Astrocyte of the spinal cord (primary cell): ENCODE measurements at places on chromosomes 13 and 19.
A peak's percentile ranks its signal among the peaks of the same experiment; 100 is the strongest.

DNA sequence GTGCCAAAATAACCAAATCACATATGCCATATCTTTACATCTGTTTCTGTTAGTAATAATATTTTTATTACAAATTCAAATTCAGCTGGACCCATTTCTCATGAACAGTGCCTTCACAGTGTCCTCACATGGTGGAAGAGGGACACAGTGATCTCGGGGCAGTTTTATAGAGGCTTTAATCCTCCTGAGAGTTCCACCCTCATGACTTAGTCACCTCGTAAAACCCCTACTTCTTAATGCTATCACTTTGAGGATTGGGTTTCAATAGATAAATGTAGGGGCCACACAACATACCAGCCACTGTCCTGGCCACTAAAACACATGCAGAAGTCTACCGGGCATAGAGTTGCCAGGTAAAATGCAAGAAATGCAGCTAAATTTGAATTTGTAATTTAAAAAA lies 201.5 kb downstream of the MYO16 start:
- no peak for DNase-seq

- DNase-seq: no peak
Measured at GRCh38 chr19:17841371-17841809, 6.4 kb downstream of the JAK3 start.

- DNase-seq: peak; percentile 100
Measured at GRCh38 chr13:110869805-110870706, 44.8 kb downstream of the ANKRD10 start.

- peak; percentile 15 for DNase-seq
Measured at GRCh38 chr19:53511933-53512374, 26.0 kb upstream of the ZNF331 start.

DNA sequence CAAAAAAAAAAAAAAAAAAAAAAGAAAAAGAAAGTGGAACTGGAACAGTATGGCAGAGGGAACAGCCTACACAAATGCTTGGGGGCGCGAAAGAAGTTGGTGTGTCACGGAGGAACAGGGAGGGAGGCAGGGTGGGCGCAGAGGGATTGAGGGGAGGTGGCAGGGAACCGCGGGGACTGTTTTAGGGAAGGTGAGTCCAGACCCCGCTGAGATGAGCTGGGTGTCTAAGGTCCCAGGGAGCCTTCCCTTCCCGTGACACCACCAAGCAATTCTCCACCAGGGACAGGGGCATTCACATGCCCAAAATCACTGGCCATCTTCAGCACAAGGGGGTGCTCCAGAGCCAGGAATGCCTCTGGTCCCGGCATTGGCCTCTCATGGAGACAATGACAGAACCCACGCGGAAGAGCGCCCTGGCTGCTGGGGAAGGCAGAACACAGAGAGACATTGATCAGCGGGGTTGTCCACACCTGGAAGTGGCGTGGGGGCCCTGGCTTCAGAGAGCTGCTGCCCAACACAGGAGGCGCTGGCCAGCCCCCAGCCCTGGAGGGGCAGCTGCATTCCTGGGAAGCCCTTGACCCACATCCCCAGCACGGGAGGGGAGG lies 6.9 kb downstream of the PEAK3 start:
- peak; percentile 53 for DNase-seq

DNA sequence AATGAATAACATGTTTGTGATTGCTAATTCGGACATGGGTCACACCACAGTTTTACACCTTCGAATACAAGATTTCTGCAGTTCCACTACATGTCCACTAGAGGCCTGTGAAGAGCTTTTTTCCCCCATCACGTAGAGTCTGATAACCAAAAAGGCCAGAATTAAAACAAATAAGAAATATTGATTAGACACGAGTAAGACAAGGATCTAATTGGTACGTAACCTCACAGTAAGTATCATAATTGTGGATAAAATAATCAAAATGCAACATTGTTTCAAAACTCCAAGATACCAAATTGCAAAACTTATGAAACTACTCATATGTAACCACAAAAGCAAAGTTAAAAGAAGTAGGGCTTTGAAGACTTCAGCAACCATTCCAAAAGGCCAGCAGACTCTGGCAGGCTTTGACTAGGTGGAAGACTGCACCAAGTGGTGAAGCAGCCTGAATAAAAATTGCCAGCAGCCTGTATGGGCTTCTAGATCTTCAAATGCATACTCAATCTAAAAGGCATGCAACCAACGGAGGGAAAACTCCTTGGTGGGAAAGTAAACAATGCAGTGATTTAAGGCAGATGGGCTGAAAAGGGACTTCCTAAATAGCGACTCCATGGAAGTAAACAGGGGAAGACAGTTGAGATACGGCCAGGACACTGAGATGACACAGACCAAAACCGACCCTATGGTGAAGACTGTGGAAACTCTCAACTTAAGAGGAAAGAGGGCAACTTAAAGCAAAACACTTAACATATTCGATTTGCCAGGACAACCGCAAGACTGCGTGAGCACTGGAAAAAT lies 56.7 kb downstream of the STARD13 start:
- DNase-seq: peak; percentile 85

GRCh38 chr19:46970815-46971214 lies 48.8 kb upstream of the NPAS1 start:
- DNase-seq: peak; percentile 42

GRCh38 chr13:28743020-28743419 lies 24.2 kb upstream of the SLC46A3 start:
- no peak for DNase-seq

DNA sequence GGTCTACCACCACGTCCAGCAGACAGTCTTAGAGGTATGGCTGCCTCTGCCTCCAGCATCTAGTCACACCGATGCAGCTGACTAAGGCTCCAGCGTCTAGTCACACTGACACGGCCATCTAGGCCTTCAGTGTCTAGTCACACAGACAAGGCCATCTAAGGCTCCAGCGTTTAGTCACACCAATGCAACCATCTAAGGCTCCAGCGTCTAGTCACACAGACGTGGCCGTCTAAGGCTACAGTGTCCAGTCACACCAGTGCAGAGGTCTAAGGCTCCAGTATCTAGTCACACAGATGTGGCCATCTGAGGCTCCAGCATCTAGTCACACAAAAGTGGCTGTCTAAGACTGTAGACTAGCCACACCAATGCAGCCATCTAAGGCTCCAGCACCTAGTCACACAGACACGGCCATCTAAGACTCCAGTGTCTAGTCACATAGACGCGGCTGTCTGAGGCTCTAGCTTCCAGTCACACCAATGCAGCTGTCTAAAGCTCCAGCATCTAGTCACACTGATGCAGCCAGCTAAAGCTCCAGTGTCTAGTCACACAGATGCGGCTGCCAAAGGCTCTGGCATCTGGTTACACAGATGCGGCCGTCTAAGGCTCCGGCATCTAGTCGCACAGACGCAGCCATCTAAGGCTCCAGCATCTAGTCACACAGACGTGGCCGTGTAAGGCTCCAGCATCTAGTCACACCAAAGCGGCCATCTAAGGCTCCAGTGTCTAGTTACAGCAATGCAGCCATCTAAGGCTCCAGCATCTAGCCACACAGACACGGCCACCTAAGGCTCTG lies 55.1 kb downstream of the KLF2 start:
- DNase-seq: no peak

GRCh38 chr19:33497131-33497777 lies 24.3 kb downstream of the PEPD start:
- DNase-seq: no peak

- peak; percentile 42 for DNase-seq
Measured at GRCh38 chr13:31538067-31539042, 201.0 kb upstream of the RXFP2 start.

GRCh38 chr19:18807861-18808331 lies 16.8 kb upstream of the COMP start:
- DNase-seq: no peak

- DNase-seq: no peak
Measured at GRCh38 chr19:3698386-3698950, 1.8 kb downstream of the PIP5K1C start.

- peak; percentile 49 for DNase-seq
Measured at GRCh38 chr13:25249001-25249543, 38.2 kb downstream of the MTMR6 start.

DNA sequence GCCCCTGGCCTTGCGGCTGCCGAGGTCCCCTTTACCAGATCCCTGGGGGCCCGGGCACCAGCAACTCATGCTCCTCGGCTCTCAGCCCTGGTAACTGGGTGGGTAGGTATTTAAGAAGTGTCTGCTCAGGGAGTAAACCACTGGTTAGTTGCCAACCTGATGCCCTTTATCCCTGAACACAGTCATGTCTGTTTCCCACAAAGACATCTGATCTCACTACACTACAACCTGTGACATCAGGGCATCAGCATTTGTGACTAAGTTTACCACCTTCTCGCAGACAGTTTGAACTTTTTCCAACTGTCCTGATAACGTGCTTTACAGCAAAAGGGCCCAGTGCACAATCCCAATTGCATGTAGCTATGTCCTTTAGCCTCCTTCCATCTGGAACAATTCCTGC lies 22.0 kb downstream of the GGACT start:
- no peak for DNase-seq

DNA sequence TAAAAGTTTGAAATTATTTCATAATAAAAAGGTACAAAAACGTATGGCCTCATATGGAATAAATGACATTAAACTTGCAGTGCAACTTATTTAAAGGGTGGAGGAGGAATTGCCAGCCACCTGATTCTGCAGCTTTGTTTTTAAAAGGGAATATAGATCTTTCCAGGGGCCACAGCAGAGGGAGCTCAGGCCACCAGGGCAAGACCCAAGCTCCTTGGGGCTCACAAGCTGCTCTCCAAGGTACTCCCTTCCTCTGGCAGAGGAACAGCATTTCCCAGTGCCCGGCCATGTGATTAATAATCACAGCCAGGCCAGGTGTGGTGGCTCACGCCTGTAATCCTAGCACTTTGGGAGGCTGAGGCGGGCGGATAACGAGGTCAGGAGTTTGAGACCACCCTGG lies 6.2 kb downstream of the ACOD1 start:
- no peak for DNase-seq

GRCh38 chr13:75482070-75482819 lies at the start of gene TBC1D4:
Gene TBC1D4 (minus strand): TSS chr13:75482169. CDS start chr13:75481767, 402 bp downstream.
- DNase-seq: peak; percentile 96

DNA sequence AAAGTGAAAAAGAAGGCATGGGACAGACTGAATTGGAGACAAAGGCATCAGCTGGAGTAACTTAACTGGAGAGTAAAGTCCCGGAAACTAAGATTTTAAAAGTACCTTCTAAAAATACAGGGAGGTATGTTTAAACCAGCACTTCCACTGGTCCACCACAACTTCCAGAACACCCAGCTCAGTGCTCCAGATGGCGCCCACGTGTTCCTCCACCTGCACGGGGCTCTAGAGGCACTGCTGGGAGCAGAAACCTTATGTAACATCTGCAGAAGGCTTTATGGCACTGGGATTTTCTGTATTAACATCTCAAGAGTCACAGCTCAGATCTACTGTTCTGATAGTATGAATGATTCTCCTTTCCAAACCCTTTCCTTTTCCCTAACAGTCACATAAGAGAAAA lies 252.1 kb downstream of the DCLK1 start:
- no peak for DNase-seq

GRCh38 chr19:20367811-20368294 lies 197.7 kb downstream of the ZNF737 start:
- no peak for DNase-seq

- peak; percentile 67 for DNase-seq
Measured at GRCh38 chr19:46787331-46788261, 798 bp downstream of the SLC1A5 start.

DNA sequence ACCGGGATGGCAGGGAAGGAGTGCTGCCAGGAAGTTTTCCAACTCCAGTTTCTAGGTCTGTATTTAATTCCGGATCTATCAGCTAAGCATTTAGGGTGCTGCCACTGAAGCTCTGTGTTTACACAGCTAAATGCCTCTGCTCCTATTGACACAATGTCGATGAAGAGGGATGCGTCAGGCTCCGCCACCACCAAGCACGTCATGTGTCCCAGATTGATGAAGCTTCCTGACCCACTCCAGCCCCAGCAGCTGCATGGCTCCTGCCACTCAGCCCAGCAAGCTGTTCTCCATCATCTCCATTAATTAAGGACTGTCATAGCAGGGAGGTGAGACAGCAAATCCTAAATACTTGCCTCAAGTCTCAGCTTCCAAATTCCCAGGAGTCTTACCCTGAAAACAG lies 435.2 kb upstream of the ZNF507 start:
- DNase-seq: no peak

DNA sequence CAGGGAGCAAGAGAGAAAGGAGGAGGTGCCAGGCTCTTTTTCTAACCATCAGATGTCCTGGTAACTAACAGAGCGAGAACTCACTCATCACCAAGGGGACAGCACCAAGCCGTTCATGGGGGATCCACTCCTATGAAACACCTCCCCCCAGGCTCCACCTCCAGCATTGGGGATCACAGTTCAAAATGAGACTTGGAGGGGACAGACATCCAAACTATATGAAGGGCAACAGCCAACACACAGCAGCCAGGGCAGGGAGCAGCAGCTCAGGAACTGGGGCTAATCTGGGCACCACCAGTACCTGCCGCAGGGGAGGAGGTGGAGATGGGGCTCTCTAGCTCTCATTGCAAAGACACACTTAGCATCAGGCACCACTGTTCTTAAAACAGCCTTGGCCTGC lies 34.3 kb upstream of the VSTM2B start:
- DNase-seq: no peak

GRCh38 chr13:72523049-72523448 lies 204.4 kb downstream of the MZT1 start:
- no peak for DNase-seq

GRCh38 chr13:94412870-94413597 lies 66.4 kb downstream of the DCT start:
- no peak for DNase-seq

- no peak for DNase-seq
Measured at GRCh38 chr19:4358709-4359626, 15.6 kb downstream of the MPND start.

GRCh38 chr13:69654392-69654791 lies 453.2 kb upstream of the ATXN8OS start:
- no peak for DNase-seq

DNA sequence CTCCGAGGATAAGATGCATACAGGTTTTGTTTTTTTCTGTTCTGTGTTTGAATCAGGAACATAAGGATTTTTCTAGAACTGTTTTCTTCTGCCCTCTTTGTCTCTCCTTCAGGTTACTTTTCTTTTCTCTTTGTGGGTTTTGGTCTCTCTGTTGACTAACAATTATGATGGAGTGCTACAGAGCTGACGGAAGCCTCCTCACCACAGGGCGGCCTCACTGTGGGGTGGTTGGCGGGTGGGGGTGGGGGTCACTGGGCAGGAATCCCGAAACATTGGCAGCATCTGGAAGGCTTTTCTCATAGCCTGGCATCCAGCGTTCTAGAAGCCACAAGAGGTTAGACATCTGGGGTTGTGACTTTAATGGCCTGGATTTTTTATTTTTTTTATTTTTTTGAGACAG lies 12.0 kb upstream of the MATK start:
- DNase-seq: no peak

DNA sequence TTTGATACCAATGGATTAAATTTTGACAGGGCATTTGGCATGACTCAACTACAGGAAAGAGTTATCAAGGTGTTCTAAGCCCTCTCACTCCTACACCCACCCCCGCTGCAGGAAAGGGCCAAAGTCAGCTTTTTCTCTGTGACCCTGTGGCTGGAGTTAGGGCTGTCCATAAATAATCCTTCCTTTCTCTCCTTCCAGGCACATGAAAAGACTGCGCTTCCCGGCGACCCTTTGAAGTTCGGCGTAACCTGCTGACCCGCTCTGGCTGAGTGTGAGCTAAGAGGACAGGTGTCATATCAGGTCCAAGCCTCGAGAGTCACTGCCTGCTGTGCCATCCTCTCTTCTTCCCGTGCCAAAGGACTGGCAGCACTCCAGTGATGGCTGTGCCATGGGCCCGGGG lies 25.6 kb downstream of the ZNF114 start:
- DNase-seq: no peak

GRCh38 chr13:74104661-74105275 lies 29.4 kb downstream of the KLF12 start:
- DNase-seq: no peak
